NCI-H446 (cell line): ENCODE measurements at places on chromosomes 12 and 14.

- DNase-seq: no peak
Observed at GRCh38 chr12:42468341-42468821, 121.2 kb downstream of the PRICKLE1 start.

DNA sequence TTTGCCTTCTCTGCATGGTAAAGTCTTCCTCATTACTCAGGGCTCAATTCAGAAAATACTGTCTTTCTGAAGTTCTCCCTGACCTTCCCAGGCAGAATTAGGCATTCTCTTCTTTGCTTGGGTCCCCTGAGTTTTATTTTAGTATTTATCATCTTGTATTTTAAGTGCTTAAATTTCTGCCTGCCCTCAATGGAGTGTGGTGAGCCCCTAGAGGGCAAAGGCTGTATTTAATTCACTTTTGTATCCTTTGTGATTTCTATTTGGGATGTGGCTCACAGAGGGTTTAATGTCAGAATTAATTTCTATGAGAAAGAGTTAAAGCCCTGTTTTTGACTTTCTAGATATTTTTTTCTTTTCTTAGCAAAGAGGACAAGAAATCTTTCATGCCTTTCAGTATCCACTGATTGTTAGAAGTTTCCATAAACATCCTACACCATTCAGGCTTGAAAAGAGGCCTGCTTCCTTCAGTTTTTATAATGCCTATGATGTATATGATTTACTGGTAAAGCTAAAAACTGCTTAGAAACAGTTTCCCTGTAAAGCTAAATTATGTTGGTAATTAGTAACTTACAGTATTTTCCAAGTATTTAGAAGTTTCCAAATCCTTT, 55.6 kb upstream of the PTPRB start:
- no peak for DNase-seq

DNA sequence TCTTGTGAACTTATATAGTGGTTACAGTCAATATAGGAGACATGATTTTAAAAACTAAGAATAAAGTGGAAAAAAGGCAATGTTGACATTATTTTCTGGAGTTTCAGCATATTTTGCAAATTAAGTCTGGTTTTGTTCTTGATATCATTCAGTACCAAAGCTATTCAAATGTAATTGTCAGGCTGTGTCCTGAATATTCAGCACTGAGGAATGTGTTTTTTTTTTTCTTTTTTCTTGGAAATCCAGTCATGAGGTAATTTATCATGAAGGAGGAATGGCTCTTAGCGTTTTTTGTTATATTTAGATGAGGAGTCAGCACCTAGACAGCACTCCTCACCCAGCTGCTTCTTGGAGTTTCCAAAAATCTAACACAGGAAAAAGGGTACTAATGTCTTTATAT, 225.5 kb downstream of the CCDC91 start:
- DNase-seq: no peak

- no peak for DNase-seq
Observed at GRCh38 chr12:109617491-109617890, 43.9 kb downstream of the MVK start.

DNA sequence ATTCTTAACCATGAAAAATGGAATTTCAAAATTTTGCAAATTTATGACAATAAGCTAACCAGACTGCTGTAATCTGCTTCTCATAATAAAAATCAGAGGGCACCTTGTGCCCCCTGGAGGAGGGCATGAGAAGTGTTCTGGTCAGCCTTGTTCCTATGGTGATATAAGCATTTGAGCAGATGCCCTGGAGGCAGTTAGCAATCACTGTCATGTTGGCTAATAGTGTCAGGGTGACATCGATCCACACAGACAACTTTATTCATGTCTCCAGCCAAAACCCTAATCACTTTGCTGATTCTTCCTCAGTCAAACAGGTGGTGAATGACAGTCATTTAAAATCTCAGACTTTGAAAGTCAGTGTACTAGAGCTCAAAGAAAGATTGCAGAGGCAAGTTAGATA, 943.0 kb downstream of the GALC start:
- DNase-seq: peak; percentile 42

DNA sequence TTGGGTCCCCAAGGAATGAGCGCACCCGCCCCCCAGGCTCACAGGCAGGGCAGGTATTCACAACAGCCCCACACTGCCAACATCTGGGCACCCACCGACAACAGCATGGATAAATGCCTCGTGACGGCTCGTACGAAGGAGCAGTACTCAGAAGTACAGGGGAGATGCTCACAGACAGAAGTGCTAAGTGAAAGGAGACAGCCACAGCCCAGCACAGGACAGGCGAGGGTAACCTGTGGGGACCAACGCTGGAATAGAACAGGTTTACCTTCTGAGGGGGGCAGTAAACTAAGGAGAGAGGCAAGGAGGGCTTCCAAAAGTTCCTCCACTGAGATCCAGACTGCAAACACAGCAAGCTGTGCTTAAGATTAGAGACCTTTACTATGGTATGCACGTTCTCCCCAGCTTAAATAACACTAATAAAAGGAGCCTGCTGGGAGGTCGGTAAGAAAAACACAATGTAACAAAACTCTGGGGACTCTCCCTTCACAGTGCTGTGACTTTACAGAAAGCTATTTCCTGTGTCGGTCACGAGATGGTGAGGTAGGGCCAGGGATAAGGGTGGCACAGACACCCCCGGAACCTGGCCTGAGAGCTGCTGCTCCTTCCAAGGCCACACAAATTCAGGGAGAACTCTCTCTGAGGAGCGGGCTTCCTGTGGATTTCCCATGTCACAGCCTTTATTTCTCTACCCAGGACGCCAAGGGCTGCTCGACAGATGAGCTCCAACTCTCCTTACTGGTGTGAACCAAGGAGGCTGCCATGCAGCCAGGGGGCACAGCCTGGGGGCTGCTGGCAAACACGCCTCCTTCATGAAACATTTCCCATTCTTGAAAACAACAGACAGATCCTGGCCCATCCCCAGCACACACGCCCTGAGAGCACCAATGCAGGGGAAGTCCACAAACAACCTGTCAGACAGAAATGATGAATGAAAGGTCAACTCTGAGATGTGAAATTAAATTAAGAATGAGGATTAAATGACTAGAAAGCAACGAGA, 26.3 kb downstream of the SLC15A4 start:
- DNase-seq: no peak

GRCh38 chr12:49212572-49212971, 23.7 kb upstream of the TUBA1A start:
- DNase-seq: no peak
